ENCODE measurements at places on chromosomes 4 and X.

- DNase-seq = no peak
These were observed 70.9 kb downstream of the HTT start for GRCh38 chr4:3145234-3145924.

GRCh38 chr4:6121941-6122340, 78.4 kb downstream of the JAKMIP1 start:
- no peak for DNase-seq

- no peak for DNase-seq
These were observed 358.7 kb upstream of the EMCN start for GRCh38 chr4:100876546-100876945.

GRCh38 chrX:131316260-131316659, 27.2 kb upstream of the IGSF1 start:
- no peak for DNase-seq

DNA sequence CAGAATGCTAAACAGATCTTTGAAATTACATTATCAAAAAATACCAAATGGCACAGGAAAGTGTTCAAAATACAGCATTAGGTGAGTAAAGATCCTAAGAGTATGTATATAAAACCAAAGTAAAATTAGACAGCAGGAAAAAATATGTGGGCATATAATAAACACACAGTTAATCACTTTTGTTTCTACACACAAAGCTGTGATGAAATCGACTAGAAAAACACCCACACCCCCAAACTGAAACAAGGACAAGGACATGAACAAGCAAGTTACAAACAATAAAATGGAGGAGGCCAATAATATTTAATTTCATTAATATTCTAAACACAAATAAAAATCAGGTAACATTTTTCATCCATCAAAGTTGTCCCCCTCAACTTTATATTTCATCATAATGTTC, 143.2 kb downstream of the FRYL start:
- DNase-seq = no peak

DNA sequence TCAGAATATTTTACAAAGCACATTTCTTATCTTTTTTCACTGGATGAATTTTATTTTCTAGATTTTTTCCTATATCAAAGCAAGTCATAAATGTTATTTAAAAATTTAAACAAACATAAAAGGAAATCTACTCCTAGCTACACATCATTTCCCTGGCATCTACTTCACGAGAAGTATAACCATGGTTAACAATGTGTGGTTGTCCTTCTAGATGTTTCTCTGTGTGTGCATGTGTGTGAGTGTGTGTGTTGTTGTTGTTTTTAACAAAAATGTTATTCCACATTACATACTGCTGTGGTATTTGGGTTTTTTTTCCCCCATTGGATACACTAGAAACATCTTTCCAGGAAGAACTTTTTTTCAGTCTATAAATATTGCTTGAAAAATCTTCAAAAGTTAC, 103.1 kb downstream of the CHIC2 start:
- DNase-seq = no peak

DNA sequence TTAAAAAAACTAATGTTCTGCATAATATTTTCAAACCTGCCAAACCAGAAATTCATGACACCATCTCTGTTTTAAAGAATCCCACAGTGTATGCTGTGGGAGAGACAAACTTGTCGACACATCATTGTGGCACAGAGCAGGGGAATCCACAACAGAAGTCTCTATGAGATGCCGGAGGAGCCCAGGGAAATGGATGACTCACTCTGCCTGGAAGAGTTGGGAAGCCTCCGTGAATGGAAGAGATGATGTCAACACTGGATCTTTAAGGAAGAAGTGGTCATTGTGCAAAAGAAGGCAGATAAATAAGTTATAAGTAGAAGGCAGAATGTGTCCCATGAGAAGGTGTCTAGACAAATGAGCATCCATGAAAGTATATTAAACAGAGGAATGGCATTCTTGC, 595.1 kb downstream of the RAB28 start:
- DNase-seq = no peak

DNA sequence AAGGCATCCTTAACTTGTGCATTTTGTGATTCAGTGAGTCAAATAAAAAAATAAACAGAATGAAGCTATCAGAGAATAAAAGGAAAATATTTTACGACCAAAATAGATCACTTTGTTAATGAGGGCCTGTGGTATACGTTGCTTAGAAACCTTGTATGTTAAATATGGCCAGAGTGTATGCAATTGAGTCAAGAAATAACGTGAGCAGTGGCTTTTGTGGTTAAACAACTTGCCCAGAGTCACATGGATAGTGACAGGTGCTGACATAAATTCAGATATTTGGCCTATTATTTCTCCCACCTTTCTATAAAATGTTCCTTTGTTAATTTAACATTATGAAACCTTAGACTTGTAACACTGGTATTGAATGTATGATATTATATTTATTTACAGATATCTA, 393.4 kb downstream of the PABPC4L start:
- DNase-seq = no peak

GRCh38 chr4:185742766-185743165, 69.2 kb downstream of the SORBS2 start:
- DNase-seq = no peak

DNA sequence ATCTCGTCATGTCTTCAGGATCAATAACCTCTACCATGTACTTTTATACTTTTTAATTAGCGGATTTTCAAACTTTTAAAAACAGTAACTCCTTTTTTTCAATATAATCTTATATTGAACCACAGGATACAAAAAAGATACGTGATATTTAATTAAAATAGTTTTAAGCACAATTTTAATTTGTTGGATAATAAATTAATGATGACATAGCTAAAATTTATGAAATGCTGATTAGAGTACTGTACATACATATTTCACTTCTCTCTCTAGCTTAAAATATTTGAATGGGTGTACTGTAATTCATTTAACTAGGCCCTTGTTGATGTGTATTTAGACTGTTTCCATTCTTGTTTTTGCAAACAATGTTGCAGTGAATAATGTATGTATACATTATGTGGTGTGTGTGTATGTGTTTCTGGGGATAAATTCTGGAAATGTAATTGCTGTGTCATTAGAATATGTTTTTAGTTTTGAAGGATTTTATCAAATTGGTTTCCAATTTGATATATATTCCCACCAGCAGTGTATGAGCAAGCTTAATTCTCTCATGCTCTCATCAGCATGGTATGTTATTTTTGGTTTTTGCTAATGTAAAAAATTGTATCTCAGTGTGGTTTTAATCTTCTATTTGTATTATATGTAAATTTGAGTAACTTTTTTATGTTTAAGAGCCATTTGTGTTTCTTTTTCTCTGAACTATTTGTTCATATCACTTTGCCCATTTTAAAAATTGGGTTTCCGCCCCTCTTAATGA, 66.4 kb downstream of the CDKL5 start:
- no peak for DNase-seq

DNA sequence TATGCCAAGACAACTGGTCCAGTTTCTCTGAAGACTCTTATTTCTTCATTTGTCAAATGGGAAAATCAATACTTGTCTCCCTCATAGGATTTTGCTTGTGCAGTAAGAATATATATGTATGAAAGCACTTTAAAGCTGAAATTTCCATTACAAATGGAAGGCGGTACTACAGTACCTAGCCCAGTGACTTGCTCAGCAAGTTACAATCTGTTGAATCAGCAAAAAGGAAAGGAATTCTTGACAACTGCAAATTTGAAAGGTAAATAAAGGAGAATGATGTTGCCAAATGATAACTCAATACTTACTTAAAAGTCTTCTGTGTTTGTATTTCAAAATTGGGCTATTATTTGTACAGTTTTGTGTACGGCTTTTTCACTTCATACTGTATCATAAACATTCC, 71.1 kb downstream of the PKD2 start:
- DNase-seq = no peak

DNA sequence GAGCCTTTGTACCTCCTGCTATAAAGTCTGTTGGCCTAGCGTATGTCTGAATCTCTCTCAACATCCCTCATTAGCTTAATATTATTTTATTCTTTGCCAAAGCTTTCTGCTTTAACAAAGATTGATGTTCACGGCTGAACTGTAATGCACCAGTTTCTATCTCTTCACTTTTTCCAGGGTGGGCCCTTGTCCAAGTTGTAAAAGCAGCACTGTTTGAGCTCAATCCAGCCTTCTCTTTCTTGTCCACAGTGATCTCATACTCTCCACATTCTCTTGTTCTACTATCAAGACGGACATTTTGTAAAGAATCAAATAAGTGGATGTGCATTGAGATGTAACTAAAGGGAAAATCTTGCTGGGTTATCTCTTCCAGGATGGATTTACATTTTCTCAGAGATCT, 34.4 kb upstream of the RTL3 start:
- DNase-seq = no peak

GRCh38 chr4:41236032-41236431, 20.7 kb upstream of the UCHL1 start:
- no peak for DNase-seq

GRCh38 chr4:4368809-4369580, 17.9 kb upstream of the NSG1 start:
- no peak for DNase-seq

GRCh38 chr4:2771264-2771663, 15.1 kb upstream of the TNIP2 start:
- DNase-seq = no peak

GRCh38 chr4:176137631-176138030, 57.8 kb downstream of the SPATA4 start:
- no peak for DNase-seq

DNA sequence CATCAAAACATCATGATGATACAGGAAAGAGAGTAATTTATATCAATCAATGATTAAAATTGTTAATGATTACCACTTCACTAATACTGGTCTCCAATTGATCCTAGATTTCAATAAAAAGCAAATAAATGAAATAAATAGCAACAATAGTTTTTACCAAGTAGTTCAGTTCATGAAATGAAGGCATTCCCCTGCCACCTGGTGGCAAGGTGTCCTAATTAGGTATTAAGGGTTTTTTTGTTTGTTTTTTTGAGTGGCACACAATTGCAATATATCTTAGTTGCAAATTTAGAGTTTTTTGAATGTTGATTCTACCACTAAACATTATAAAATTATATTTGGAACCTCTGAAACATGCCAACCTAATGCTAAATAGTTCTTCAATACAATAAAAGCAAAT, 157.4 kb upstream of the PDE5A start:
- DNase-seq = no peak

GRCh38 chr4:137762591-137762990, 230.3 kb upstream of the PCDH18 start:
- DNase-seq = no peak

DNA sequence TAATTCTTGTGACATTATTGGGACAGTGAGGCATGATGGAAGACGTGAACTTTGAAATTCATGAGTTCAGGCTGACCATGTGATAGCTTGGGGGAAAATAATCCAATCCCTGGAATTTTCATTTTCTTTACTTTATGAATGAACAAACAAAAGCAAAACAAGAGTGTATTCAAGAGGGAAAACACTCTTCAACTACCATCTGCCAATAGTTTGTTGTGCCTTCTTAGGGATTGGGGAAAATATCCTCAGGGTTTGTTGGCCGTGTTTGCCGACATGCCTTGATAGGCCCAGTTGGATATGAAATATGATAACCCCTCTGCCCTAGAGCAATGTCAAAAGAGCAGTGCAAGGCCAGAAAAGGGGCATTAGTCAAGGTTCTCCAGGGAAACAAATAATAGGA, 80.8 kb upstream of the CLNK start:
- no peak for DNase-seq

DNA sequence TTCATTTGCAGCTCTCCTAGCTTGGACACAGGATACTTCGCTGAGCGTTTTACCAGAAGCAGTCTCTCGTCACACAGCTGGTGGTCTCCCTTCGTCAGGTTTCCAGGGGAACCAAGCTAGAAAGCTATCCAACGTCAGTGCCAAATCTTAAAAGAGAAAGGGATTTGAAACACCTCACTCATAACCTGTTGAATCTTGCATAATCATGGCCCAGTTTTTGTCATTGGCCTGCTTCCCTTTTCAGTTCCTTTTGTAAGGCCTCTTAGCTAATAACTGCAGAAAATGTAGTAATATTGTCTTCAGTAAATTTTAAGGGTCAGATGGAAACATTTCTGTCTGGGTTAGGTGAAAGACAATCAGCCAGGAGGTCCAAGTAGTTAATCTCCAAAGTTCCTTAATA, 22.0 kb downstream of the RAB39B start:
- DNase-seq = no peak

DNA sequence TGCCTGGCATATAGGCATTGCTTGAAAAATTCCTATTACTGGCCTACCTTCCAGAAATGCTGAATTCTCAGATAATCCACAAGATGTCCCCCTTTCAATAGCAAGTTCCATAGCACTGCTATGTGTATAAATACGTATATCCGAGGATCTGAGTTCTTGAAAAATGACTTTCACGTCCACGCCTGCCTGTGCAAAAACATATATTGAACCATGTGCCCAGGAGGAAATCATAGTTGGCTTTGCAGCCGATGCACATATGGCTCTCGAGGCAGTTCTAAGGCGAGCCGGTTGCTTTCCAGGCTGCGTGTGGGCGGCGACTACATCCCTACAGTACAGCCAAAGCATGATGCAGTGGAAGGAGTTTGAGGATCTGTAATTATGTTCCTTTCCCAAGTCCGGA, 55.4 kb upstream of the ESX1 start:
- no peak for DNase-seq

GRCh38 chrX:18410038-18410437, 15.4 kb upstream of the CDKL5 start:
- no peak for DNase-seq

GRCh38 chr4:55498051-55498450, 48.7 kb downstream of the CLOCK start:
- DNase-seq = no peak

DNA sequence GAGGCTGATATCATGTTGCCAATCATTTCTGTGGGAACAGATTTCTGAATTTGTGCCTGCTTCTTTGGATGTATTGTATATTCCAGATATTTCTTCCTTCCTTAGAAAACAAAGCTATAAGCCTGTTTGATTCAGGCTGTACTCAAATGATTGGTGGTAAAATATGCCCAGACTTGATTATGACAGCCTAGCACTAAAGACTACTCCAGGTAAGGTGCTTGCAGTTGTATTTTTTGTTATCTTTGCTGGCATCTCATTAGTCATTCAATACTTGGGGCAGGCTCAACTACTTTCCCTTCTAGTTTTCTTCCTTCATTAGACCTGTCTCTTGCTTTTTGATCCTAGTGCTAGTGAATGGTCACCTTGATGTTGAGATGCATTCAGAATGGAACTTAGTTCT, 90.6 kb downstream of the ZNF518B start:
- no peak for DNase-seq

- DNase-seq = no peak
These were observed 117.2 kb downstream of the IRF2 start for GRCh38 chr4:184357165-184357564.

GRCh38 chr4:20538905-20539304, 161.4 kb upstream of the PACRGL start:
- DNase-seq = no peak

- no peak for DNase-seq
These were observed 11.2 kb upstream of the PLAC8 start for GRCh38 chr4:83125738-83126141.
